ENCODE measurements at places on chromosomes 11 and 22.

GRCh38 chr22:32200752-32201151 lies 4.1 kb downstream of the RFPL2 start:
- peak; percentile 56 for DNase-seq

DNA sequence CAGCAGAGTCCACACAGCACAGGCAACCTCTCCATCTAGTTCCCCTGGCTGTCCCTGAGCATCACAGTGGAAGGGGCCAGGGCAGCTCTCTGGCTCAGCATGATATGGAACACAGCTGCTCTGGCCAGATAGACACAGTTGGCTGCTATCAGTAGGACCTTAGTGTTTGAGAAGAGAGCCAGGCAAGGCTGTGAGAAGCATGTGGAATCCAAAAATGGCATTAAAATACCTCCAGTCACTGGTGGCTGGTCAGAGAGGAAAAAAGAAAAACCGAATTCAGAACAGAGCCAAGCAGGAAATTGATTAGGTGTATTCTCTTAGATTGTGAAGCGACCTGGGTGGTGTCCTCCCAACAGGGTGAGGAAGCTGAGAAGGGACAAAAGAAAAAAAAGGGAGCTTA lies 27.9 kb downstream of the SERPINH1 start:
- DNase-seq: no peak

DNA sequence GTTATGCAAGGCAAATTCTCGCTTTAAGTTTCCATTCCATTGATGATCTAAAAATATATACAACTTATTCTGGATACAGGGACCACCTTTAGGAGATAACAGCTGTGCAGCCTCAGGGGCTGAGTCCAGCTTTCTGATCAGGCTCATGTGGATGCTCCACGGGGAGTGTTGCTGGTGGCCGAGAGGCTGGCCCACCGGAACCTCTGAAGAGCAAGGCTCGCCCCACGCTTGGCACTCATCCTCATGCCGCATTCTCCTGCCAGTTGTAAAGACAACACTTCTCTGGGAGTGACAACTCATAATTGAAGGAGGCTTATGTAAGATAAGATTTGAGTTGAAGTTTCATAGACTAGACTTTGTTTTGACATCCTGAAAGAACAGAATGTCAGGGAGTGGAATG lies 123.5 kb downstream of the MPPED1 start:
- no peak for DNase-seq

DNA sequence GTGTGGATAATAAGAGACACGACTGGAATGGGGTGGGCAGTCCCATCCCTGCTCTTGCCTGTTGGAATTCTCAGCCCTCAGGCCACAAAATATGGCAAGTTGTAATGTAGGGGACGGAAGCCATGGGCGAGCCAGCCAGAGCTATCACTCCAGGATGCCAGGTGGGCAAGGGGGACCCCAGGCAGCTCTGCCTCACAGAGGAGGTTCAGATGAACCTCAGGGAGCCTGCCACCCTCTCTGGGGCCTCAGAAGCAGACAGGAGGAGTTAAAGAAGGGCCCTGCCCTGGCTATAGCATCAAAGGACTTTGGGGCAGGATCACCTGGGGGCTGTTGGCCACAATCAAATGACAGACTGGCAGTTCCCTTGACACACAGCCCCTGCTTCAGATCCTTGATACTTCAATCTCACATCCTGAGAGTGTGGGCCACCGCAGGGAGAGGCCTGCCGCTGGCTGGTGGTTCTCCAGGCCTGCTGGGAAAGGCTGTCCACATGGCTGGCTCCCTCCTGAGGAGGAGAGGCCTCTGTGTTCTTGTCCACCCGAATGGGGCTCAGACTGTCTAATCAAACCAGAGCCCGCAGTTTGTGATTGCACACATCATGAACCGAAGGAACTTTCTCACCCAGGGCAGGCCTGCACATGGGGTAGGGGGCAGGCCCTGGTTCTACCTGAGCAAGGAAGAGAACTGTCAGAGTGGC lies 31.4 kb downstream of the IGLL1 start:
- DNase-seq: no peak

DNA sequence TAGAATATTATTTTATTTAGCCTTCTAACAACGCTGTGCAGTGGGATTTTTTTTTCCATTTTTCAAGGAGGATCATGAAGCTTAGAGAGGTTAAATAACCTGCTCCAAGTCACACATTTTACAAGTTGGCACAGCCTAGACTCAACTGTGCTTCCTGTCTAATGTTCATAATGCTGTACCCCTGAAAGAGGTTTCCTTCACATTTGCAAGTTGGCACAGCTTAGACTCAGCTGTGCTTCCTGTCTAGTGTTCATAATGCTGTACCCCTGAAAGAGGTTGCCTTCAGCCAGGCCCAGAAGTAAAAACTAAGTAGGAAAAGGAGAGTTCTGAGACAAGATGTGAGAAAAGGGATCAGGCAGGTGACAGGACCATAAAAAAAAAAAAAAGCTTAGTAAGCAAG lies 7.9 kb upstream of the HEPACAM start:
- DNase-seq: no peak

- no peak for DNase-seq
Observed at GRCh38 chr11:68373815-68374501, 61.6 kb downstream of the LRP5 start.

DNA sequence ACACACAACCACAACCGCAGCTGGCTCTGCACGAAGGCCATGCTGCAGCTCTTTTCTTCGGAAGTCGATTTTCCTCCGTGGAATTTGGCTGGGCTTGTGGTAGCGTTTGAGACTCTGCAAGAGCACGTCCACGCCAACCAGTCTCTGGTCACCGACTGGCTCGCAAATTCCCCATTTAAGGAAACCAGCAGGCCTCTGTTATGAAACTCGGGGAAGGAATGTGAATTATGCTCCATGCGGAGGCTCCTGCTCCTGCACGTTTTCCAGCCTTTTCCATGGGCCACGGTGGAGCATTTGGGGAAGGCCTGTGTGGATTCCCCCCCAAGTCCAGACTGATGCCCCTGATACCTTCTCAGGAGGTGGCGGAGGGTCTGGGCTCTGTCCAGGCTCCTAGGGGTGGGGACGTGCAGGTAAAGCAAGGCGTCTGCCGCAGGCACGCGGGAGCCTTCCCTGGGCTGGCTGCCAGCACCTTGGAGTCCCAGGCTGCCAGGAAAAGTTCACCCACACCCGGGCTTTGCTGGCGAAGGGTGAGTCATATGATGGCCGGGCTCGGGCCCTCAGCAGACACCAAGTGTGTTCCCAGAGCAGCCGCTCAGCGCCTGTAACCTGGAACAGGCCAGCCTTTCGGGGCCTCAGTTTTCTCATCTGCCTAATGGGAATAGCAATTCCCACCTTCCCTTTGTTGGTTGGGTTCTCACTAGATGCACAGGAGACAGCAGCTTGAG lies 41.9 kb downstream of the LRP5 start:
- DNase-seq: no peak

- DNase-seq: no peak
Observed at GRCh38 chr22:44454113-44454769, 43.8 kb downstream of the RTL6 start.

DNA sequence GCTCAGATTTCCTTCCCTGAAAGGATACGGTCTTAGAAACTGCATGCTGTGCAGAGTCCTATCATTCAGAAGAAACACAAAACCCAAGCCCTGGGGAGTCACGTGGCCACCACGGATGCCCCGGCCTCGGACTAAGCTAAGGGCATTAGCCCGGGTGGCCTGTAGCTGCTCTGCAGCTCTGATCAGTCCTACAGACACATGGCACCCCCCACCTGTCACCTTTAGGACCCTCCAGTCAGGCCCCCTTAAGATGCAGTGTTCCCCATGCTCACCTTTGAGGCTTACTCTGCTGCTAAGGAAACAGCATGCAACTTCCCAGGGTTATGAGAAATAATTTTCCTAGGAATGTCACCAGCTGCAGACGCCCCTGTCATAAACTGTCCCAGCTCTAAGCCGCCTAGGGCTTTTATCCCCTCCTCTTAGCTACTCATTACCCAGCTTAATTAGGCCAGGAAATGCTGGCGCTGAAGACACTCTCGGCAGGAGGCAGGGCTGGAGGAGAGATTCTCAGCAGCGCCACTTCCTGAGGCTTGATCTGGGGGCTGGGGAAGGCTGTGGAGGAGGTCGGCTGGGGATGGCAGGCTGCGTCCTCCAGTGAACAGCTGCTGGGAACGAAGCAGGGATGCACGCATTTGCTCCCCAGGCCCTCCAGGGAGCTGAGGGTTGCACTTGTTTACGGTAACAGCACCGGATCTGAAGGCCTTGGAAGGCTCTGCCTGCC lies 47.2 kb upstream of the ADA2 start:
- peak; percentile 51 for DNase-seq

DNA sequence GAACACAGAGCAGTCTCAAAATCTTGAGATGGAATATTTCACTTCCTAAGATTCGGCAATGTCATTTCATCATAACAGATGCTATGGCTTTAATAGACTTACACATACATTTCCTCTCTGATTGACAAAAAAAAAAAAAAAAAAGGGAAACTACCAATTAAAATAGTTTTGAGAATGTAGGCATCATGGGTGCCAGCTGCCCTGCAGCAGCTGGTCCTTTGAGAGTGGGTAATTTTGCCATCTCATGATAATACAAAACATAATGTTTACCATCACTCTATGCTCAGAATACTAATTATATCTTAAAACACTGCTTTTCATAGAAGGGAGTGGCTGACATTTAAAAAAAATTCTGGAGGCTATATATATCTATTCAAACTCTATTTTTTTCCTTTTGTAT lies 775.6 kb upstream of the CCDC90B start:
- no peak for DNase-seq

DNA sequence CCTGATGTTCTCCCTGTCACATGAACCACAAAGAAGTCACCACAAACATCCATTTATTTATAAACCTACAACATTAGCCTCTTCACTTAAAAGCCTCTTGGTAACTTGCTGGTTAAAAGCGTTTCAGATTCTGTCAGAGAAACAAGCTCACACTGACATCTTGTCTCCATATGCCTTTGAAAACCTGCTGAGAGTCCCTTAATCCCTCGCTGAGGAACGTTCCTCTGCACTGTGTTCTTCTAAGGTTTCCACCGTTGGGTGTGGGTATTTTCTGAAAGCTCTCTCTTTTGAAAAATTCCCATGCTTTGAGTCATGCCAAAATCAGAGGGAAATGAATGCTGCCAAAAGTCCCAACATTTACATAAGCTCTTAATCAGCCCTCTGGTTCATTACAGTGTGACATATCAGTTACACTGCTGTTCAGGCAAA lies 149.8 kb downstream of the CCDC34 start:
- no peak for DNase-seq

GRCh38 chr22:44193535-44193891 lies 12.8 kb downstream of the PARVG start:
- DNase-seq: no peak

GRCh38 chr11:47071341-47071740 lies 105.3 kb downstream of the ARFGAP2 start:
- no peak for DNase-seq

DNA sequence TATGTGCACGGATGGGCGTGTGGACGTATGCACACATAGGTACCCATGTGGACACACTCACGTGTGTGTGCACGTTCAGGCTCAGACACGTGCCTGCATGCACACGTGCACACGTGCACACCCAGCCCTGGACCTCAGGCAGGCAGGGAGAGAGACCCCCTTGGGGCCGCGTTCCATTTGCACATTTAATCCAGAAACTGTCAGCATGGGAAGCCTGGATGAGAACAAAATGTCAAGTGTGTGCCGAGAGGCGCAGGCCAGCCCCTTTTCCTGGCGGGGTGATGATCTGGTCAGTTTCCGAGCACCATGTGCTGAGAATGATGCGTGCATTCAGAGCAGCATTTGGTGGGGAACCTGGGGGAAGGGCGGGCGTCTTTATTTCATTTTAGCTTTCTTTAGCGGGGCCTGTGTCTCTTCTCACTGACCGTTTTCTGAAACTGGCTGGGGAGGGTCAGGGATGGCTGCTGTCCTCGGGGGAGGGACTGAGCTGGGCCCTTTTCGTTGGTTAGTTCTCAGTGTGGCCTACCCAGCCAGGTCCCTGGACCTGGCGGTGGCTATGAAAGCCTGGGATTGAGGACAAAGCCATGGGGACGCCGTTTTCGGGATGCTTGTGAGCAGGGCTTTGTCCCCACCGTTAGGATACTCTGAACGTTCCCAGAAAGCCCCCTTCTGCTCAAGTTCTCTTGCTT lies 96.3 kb downstream of the KCNQ1 start:
- DNase-seq: no peak

GRCh38 chr11:3946455-3947017 lies 91.1 kb downstream of the STIM1 start:
- DNase-seq: no peak

DNA sequence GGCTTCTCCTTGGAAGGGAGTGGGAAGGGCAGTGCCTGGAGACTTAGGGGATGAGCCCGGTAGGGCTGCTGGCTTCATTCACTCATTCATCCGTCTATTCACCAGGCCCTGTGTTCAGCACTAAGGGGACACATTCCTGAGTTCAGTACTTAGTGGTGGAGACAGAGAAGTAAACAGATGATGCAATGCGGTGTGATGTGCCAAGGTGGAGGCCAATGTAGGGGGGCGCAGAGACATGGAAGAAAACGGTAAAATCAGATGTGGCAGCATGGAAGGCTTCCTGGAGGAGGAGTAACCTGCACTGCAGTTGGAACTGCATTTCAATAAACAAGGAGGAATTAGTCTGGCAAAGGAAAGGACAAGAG lies 21.3 kb downstream of the GRIK4 start:
- no peak for DNase-seq

DNA sequence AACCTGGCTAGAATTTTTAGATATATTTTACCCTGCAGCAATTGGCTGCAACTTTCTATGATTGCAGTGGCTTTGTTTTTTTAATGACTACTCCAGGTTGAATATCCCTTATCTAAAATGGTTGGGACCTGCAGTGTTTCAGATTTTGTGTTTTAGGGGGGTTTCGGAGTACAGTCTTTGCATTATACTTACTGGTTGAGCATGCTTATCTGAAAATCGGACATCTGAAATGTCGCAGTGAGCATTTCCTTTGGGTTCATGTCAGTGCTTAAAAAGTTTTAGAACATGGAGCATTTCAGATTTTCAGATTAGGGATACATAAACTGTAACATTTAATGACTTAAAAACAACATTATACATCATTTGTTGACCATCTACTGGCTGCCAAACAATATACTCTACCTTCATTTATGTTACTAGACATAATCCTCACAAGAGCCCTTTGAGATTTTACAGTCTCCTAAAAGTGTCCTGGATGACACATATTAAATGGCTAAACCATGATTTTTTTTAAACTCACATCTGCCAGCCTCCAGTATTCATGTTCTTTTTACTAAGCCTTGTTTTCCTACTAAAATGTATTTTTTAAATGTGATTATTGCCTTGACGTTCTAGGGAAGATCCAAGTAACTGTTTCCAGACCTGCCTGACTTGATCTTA lies 66.3 kb downstream of the PRMT3 start:
- DNase-seq: no peak

DNA sequence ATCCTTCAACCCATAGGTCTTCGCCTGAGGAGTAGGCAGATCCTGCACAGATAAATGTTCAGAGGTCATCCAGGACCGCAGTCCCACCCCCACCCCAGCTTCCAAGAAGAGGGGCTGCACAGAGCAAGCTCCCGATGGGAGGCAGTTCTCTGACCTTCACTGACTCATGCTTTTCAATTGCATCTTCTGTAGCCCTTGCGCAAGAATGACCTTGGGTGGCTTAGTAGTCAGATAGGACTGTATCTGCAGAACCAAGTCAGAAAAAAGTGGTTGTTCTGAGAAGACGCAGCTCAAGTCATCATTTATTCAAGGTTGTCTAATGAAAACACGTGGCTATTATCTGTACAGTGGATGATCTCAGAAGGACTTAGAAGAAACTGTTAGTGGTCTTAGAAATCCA lies 16.4 kb upstream of the GRAMD1B start:
- DNase-seq: no peak

- no peak for DNase-seq
Observed at GRCh38 chr11:22479208-22479607, 141.0 kb downstream of the SLC17A6 start.

GRCh38 chr11:44066732-44067141 lies 667 bp downstream of the ACCS start:
- no peak for DNase-seq

- DNase-seq: no peak
Observed at GRCh38 chr11:71279916-71280645, 27.7 kb upstream of the SHANK2 start.

Measured in activated CD8-positive, alpha-beta T cell treated with anti-CD3 and anti-CD28 coated beads, Interleukin-2, amount 10 ng/mL, durations not matched to agents 7 days and 5 days (primary cell).